ENCODE measurements at places on chromosomes 16 and 17. TPM values are rescaled to one million over a fixed set of nuclear protein-coding genes. Genes with fewer than 3 reads are reported as not detected.

DNA sequence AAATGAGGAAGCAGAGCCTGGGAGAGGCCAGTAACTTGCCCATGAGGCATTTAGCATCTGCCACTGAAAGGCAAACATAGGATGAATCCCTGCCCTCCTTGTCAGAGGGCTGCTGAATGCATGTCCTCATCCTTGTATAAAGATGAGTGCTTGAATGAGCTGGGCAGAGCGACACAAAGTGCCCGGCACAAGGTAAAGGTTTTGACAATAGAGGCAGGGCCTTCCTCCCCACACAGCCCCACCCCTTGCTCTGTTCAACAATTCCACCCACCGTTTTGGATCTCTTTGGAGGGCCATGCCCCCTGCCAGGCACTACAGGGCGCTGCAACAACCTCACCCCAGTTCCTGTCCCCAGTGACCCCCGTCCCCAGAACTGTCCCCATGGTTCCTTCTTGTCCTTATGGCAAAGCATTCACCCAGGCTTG, 1.4 kb upstream of the KRT19 start:
- DNase-seq: no peak

- DNase-seq: no peak
Observed at GRCh38 chr16:86066811-86067210, 167.8 kb downstream of the IRF8 start.

- no peak for DNase-seq
Observed at GRCh38 chr16:7746941-7747340, 414.3 kb downstream of the RBFOX1 start.

DNA sequence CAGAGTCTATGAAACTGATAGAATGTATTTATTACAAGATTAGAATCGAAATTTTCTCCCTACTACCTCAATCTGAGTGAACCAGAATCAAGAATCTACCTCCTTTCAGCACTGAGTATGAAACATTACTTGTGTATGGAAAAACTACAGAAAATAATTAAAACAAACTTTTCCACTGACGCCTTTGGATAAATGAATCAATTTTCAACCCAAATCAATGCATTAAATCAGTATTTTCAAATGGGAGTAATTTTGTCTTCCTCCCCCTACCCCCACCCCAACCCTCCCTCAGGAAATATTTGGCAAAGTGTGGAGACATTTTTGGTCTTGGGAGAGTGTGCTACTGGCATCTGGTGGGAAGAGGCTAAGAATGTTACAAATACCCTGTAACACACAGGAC, 7.8 kb upstream of the ABCA10 start:
- DNase-seq: no peak

DNA sequence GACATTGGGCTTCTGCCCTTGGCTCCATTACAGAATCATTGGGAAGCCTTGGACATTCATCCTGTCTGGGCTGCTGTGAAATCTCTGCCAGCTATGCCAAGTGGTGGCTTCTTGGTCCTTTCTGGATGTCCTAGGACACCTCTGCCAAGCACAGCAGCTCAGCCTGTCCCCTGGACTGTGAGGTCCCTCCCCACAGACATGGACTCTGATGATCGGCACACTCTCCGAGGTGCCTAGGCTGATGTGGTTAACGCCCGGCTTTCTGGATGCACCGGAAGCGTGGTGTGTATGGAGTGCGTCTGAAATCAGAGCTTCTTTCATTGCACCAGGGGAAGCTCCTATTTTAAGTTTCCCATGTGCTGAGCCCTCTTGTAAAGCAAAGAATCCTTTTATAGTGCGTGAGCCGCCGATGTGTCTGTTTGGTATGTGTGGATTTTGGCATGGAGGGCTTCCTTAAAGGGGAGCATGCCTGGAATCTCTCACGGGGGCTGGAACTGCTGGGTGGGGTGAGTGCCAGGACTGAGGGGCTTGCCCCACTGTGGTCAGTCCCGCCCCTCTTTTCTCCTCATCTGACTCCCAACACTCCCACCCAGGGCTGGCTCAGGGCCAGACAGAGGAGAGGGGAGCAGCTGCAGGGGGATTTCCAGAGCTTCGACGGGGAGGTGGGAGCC, 7.0 kb upstream of the ARHGAP23 start:
- no peak for DNase-seq

CCL4 gene
- total RNA-seq: 8.8 TPM

MSLN gene
- 3.4 TPM for total RNA-seq

- DNase-seq: no peak
Observed at GRCh38 chr17:50818921-50819657, 16.3 kb upstream of the WFIKKN2 start.

DNA sequence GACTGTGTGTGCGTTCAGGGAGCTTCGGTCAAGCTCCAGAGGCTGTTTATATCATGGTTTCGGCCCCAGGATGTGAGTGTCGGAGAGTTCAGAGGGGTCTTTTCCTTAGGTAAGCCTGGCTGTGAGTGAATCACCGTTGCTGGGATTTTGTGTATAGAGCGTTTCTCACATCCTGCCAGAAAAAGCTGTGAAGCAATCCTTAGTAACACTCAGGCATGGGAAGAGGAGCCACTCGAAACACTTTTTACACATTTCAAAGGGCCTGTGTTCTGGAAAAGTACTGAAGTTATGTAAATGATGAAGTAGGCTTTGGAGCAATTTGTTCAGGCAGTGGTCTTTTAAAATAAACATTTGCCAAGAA, 662 bp downstream of the PGS1 start:
- DNase-seq: no peak

SMPD3 gene
- total RNA-seq: 31.8 TPM

GRCh38 chr16:4272114-4272956, 488 bp downstream of the TFAP4 start:
- DNase-seq: peak; percentile 61

DNA sequence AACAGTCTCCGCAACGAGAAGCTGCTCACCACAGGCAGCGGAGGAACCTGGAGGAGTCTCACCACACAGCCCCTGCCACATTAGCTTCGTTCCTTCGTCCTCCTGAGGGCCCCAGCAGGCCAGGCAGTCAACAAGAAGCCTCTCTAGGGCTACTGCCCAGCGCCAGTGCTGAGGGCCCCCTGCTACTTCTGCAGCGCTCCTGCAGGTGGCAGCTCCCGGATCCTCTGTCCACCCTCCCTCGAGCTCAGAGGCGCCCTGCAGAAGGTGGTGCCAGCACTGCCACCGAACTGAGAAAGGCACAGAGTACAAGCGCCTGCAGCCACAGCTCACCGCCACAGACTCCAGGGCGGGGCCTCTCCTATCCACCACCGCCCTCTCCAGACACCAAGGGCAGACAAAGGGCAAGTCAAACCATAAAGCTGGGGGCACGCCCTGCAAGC, 27.3 kb downstream of the KDM8 start:
- peak; percentile 91 for DNase-seq

EVPL gene
- total RNA-seq: 16.3 TPM

KCNH6 gene
- not detected for total RNA-seq

- DNase-seq: no peak
Observed at GRCh38 chr17:63579633-63580032, 21.1 kb upstream of the TACO1 start.

INCA1 gene
- total RNA-seq: 4.5 TPM

DNA sequence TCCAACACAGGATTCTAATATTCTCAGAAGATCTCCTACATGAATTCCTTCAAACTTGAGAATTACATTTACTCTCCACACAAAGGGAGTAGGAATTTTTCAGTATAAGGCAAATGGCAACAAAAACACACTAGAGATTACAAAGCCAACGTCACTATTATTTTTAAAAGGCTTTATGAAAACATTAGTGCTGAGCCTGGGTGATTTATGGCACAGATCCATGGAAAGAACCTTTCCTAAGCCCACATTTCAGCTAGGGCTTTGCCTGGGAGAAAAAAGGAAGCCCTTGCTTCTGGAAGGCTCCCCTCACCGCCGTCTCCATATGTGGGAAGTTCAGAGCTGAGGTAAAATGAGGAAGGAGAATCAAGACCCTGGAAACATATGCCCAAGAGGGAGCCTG, 499.4 kb upstream of the HSBP1 start:
- no peak for DNase-seq

DNA sequence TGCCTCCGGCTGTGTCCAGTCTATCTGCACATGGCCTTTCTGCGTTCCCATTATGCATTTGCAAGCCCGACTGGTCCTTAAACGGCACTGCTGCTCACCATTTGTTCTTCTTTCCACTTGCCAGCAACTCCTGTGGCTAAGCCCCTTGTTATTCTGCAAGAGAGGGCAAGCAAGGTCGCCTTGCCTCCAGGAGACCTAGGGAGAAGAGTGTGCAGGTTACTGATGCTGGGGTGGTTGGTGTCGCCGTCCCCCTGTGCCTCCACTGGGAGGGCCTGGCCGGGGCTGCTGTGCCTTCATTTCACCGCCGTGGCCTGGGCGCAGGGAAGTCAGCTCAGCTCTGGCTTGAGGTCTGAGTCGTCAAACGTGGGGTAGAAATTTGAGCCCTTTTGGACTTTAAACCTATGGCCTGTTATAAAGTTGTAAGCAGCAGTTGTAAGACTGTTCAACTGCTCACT, 12.7 kb downstream of the SLC6A4 start:
- no peak for DNase-seq

ZNF652 gene
- 46.9 TPM for total RNA-seq

GRCh38 chr16:76293980-76294379, 16.8 kb downstream of the CNTNAP4 start:
- DNase-seq: no peak

GRCh38 chr17:81726004-81726403, 13.9 kb downstream of the SLC25A10 start:
- no peak for DNase-seq

GRCh38 chr16:65071433-65072311, 50.2 kb downstream of the CDH11 start:
- DNase-seq: no peak

- no peak for DNase-seq
Observed at GRCh38 chr16:85724936-85725335, 26.0 kb downstream of the C16orf74 start.

CD300H gene
- total RNA-seq: not detected

- DNase-seq: no peak
Observed at GRCh38 chr16:2493605-2494004, 18.7 kb downstream of the TBC1D24 start.

FSCN2 gene
- 1.6 TPM for total RNA-seq

PIGS gene
- 52.2 TPM for total RNA-seq

KRT40 gene
- total RNA-seq: 0.22 TPM

DNA sequence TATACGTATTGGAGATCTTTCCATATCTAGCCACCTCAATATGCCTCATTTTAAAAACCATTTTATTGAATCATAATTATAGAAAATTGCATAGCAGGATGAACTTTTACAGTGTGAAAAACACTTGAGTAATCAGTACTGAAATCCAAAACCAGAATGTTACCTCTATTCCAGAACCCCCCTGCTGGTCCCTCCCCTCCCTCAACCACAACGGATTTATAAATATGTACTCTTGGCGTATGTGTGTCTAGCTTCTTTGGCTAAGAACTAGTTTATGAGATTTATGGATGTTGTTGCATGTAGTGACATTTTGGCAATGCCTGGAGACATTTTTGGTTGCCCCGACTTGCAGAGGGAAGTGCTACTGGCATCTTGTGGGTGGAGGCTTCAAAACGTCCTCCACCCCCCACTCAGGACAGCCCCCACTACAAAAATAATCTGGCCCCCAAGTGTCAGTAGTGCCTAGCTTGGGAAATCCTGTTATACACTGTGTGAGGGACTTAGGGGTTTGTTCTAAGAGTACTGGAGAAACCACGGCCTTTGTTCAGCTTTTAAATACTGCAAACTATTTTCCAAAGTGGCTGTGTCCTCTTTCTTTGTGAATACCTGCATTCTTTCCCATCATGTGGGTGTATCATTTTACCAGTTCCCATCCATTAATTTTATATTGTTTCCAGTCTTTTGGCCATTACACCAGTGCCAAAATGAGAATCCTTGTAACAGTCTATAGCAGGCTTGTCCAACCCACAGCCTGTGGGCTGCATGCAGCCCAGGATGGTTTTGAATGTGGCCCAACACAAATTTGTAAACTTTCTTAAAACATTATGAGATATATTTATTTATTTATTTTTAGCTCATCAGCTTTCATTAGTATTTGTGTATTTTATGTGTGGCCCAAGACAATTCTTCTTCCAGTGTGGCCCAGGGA, 23.7 kb downstream of the ITPRIPL2 start:
- no peak for DNase-seq

GRCh38 chr16:75996491-75996890, 270.2 kb upstream of the CPHXL start:
- no peak for DNase-seq

ACSM3 gene
- total RNA-seq: 42.2 TPM

DNA sequence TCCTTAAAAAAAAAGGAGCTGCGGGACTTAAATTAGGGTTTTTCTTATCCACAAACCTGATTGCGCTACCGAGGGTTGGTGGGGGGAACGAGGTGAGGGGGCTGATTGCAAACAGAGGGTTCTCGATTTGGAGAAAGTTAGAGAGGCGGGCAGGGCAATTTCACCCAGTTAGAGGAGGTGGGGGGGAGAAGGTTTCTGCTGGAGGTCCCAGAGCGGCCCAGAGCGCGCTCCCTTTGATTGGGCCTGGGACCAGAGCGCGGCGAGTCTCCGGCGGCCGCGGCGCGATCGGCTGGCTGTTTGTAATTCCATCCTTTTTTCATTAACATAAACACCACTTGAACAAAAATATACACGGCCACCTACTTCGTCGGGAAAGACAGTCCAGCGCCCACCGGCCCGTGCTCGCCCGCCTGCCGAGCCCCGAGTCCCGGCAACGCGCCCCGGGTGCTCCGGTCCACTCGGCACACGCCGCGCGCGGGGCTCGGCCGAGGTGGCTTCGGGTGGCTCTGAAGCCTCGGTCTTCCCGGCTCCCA, 13.3 kb upstream of the FOXF1 start:
- DNase-seq: no peak

CCL1 gene
- not detected for total RNA-seq

- no peak for DNase-seq
Observed at GRCh38 chr17:9020096-9020823, 1.1 kb upstream of the NTN1 start.

GHDC gene
- total RNA-seq: 22.2 TPM

RASL10B gene
- total RNA-seq: 4.6 TPM

- DNase-seq: no peak
Observed at GRCh38 chr17:19487024-19487600, 46.5 kb upstream of the SLC47A1 start.

GRCh38 chr16:9509663-9510062, 418.2 kb downstream of the HAPSTR1 start:
- DNase-seq: no peak

ASB16 gene
- total RNA-seq: 1.7 TPM

GRCh38 chr17:79888811-79889634, 49.8 kb upstream of the CBX4 start:
- no peak for DNase-seq

GRCh38 chr17:3318336-3318735, 20.2 kb upstream of the OR3A1 start:
- DNase-seq: no peak

DNA sequence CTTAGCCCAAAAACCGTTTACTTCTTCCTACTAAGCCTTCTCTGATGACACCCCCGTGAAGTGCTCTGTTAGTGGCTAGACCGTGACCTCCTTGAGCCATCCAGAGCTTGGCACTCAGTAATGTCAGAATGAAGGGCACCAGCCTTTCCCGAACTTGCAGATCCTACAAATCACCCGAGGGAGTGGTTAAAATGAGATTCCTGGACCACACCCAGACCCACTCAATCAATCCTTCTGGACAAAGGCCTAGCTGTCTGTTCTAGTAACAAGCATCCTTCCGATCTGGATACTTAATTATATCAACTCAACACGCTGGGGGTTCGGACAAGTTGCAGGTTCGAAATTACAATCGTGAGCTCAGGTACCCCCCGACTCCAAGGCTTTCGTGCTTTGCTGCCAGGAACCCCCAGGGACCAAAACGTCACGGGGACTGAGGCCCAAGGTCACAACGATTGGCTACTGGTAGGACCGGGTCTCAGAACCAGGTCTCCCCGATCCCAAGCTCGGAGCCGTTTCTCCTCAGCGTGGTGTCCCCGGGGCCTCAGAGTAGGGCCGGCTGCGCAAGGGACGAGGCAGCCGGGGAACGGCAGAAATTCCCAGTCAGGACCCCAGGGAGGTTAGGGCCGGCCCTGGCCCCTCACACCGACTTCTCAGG, 527 bp downstream of the CIAPIN1 start:
- no peak for DNase-seq

NPIPA3 gene
- total RNA-seq: 3.4 TPM

All from mucosa of descending colon (tissue), 3 donors.